Nucleus accumbens (tissue), 56 donors: ENCODE measurements at places on chromosomes 3 and 15.

- no peak for DNase-seq
Measured at GRCh38 chr15:82830427-82831173, 21.2 kb downstream of the WHAMM start.

DNA sequence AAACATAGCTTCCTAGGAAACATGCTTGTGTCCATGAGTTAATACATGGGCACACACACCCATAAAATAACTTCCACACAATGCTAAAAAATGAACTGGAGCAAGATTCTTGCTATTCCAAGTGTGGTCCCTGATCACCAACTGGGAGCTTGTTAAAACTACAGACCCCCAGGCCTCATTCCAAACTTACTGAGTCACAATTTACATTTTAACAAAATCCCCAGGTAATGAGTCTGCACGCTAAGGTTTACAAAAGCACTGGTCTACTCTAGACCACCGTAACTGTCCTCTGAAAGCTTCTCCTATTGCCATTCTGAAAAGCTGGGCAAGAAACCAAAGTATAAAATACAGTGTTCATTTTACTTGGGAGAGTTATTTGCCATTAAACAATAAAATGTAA, 45.4 kb downstream of the IGF2BP2 start:
- no peak for DNase-seq

DNA sequence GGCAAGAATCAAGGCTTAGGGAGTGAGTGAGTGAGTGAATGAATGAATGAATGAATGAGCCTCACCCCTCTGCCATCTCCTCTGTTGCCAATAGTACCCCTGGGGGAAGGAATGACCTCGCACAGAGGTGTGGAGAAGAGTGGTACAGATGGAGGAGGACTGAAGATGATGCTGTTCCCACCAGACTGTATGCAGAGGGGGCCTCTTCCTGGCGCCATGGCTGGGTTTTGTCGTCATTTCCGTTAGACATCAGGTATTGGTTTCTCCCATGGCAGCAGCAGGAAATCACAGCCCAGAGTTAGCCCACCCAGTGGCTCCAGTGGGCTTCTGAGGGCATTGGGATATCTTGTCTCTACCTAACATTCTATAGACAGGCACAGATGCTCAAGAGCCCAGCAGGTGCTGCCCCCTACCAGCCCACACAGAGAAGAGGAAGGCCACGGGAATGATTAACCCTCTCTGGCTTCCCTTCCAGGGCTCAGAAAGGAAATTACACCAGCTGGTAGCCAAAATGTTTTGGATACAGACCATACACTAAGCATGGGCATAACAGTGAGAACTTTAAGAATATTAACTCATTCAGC, 109.8 kb upstream of the SLC6A11 start:
- peak; percentile 18 for DNase-seq

- DNase-seq, result no peak
Measured at GRCh38 chr15:78624651-78625590, 4.1 kb upstream of the CHRNA3 start.

- DNase-seq, result no peak
Measured at GRCh38 chr3:123618768-123619484, 34.1 kb upstream of the HACD2 start.

GRCh38 chr3:196563721-196564225, 4.6 kb downstream of the WDR53 start:
- no peak for DNase-seq

- DNase-seq, result no peak
Measured at GRCh38 chr3:148074946-148075345, 622.8 kb upstream of the AGTR1 start.

DNA sequence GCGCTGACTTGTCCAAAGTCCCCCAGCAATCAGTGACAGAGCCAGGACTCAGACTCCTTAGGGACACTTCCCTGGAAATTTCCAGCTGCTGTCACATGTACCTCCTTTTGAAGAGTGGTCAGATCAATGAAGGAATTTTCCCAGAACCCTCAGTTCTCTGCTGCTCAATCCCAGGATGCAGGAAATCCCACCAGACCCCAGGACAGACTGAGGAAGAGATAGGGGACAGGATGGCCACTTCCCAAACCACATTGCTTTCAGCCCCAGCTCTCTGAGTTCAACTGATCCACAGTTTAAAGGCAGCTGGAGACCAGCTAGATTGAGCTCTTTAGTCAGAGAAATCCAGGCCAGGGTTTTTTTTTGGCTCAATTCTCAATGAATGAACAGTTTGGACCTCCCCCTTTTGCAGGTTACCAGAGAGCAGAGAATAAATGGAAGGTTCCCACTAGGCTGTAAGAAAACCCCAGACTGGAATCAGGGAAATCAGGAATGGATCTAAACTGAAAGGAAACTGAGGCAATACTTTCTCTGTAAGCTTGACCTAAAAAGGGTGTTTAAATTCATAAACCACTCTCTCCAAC, 1.5 kb downstream of the CYP1A1 start:
- no peak for DNase-seq

GRCh38 chr15:40047415-40048210, 8.6 kb upstream of the SRP14 start:
- peak; percentile 16 for DNase-seq

- DNase-seq, result no peak
Measured at GRCh38 chr3:39278616-39278935, 1.3 kb downstream of the CX3CR1 start.

GRCh38 chr3:124904835-124905492, 17.8 kb upstream of the ITGB5 start:
- no peak for DNase-seq

DNA sequence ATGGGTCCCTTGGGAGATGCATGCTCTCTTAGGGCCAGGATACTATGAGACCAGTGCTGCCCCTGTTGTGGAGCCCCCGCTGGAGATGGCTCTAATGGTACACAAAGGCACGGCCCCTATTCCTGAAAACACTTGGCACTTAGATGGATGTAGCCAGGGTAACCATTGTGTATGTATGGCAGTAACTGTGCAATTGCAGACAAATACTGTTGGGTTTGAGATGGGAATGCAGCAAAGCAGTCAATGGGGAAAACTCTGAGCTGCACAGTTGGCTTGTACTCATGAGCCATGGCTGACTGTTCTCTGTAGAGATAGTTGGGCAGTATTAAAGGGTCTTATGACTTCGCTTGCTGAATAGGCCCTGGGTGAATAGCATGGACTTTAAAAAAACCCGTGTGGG, 67.9 kb upstream of the NPAP1 start:
- DNase-seq, result no peak

DNA sequence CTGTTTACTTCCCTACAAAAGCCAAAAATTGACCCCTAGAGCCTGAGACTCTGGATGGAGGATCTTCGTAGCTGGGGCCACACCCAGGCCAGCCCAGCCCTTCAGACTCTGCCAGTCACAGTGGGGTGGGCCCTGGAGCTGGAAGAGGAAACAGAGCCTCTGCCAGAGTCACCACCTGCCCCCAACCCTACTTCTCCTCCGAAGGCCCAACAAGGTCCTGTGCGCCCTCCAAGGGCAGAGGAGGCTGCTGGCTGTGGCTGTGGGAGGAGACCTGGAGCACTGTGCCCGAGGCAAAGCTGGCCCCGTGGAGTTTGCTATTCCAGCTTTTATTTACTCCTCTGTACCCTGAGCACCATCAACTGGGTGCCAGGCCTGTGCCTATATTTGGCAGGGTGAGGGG, 19.0 kb downstream of the CISH start:
- no peak for DNase-seq

DNA sequence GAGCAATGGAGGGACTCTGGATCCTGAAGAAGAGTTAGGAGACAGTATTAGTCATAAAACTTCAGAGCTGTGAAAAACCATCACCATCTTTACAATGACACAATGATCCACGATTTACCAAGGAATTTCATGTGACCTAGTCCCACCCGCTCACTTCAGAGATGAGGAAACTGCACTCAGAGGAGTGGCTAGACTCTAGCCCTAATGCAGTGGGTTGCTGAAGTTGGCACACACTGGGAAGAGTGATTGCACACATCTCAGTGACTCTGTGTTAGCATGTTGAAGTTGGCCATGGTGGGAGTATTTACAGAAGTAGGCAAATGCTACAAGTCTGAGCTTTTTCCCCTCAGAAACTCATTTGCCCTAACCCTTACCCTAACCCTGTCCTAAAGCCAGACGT, 35.2 kb upstream of the SPATA12 start:
- no peak for DNase-seq

GRCh38 chr15:70281811-70282307, 184.1 kb upstream of the TLE3 start:
- no peak for DNase-seq

- no peak for DNase-seq
Measured at GRCh38 chr15:63054985-63055384, 12.4 kb downstream of the TPM1 start.

DNA sequence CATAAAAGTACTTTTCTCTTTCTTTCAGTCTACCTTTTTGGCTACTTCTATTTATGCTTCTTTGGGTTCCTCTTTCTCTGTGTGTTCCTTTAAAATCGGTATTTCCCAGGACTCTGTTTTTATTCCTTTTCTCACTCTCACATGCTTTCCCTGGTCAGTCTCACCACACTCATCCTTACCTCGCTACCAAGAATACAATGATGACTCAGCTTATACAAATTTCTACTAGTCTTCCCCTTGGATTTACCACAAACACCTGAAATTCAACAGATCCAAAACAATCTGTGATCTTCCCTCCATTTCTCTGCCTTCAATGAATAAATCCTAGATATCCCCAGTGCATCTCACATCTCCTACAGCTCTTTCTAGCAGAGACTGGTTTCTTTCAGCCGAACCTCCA, 52.9 kb downstream of the TUBGCP4 start:
- no peak for DNase-seq

- no peak for DNase-seq
Measured at GRCh38 chr3:187997490-187997889, 156.5 kb upstream of the LPP start.

DNA sequence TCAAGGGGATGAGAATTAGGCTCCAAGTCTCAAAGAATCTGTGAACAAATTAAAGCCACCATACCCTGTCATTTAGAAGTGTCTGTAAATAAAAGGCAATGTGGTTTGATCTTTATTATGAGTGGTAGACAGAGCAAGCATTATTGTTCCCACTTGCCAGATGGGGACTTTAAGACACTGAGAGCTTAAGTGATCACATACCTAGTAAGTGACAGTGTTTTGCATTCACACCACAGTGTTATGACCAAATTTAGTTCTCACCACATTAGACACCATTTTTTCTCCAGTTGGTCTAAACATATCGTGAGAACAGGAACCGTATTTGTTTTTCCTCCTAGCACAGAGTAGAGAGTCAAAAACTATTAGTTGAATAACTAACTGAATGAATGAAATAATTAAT, 13.2 kb upstream of the ZBED2 start:
- DNase-seq, result no peak

GRCh38 chr3:50275996-50276761, 2.7 kb upstream of the LSMEM2 start:
- DNase-seq, result no peak
